ENCODE measurements at places on chromosomes 1 and 21.

GRCh38 chr21:42956824-42957630, 17.3 kb upstream of the PKNOX1 start:
- no peak for DNase-seq

GRCh38 chr1:51331206-51332100, 1.1 kb upstream of the TTC39A start:
- peak; percentile 86 for DNase-seq

DNA sequence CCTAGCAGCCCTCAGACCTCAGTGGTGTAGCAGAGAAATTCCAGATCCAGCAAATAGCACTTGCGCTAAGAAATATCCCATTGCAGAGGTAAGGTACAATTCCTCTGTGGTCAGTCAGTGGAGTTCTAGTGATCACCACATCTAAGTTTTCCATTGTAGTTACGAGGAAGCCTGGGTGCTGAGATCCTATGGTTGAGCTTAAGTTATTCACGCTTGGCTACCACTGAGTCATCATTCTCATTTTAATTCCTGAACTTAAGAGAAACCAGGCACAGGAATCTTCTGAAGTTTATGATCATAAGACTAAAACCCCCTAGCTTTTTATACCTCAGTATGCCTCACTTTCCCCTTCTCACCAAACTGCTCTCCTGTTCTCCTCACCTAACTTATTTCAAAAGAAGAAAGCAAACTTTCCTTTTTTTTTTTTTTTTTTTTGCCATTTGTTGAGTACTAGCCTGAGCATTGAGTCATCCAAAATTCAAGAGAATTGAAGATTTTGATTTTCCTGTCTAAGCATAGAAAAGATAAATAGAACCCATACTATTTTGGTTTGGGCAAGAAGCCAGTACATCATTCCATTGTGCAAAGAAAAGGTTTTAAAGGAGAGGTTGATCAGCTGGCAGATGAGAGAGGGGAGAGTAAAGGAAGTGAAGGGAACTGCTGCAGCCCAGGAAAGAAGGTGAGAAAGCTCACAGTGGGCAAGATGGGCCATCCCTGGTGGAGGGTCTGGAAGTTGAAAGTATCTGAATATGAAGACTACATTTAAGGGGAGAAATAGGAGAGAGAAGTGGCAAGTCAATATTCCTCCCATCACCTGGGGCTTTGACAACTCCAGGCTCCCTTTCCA, 39.9 kb downstream of the SERBP1 start:
- no peak for DNase-seq

DNA sequence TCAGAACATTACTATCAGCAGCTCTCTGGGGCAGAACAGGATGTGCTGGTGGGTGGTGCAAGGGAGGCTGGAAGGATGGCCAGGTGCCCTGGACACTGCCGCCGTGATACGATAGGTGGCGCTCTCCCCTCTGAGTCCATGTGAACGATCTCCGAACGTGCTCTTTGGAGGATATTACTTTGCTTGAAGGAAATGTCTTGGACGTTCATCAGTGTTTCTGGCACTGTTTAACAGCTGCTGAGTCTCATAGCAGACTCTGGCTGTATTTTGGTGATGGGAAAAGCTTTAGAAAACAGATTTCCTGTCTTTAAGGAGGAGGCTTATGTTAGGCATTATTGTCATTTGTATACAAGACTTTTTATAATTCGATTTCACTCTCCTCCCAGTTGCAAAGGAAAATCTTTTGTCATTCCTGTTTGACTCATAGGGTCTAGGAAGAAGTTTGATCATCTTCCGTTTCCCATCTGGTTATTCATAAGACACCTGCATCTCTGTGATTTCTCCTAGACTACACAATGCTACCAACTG, 386.2 kb upstream of the ADGRL2 start:
- DNase-seq = peak; percentile 34

DNA sequence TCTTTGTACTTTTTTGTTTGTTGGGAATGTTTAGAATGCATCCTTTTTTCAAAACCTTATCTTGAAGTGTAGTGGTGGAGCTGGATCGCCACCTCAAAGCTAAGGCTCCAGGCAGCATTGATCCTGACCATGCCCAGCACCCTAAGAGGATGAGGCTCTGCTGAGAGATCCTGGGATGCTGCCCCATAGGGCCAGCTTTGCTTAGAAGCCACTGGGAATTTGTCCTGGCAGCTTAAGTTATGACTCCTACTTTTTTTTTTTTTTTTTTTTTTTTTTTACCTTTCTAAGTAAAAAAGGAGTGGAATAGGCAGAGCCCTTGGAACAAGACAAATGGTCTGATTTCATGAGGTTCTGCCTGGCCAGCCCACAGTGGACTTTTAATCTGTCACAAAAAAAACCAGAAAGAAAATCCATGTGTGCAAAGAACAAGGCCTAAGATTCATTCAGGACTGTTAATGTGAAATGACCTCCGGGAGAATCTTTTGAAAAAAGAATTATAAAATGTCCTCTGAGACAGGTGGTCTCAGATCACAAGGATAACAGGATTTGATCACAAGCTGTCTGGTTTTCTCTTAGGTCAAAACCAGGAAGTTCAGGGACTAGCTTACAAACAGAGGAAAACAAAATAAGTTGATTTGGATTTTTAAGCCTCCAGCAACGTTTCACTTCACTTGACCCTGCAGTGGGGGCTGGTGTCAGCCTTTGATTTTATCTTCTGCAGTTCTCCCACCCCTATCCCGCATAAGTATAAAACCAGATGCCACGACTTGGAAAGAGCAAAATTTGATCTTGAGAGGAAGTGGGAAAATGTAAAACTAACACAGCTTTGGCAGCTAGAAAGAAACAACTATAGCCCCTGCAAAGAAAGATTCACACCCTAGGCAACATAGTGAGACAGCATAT, 25.9 kb upstream of the RAP1A start:
- no peak for DNase-seq

DNA sequence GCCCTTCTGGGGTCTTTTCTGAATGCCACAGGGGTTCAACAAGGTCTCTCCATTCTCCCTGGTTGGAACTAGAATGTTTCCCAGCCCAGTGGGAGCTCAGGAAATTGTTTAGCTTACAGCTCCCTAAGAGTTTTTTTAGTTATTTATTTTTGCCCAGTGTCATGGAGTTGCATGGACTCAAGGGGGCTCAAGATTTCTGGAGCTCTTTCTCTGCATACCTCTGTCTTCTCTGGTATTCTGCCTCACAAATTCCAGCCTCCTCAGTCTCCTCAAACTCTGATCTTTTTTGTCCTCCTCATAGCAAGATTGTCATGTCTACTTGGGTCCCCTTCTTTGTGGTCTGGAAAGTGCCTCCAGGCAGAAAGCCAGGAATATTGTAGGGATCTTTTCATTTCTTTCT, 15.9 kb upstream of the PPP2R5A start:
- no peak for DNase-seq

GRCh38 chr1:87941337-87941946, 612.8 kb downstream of the LMO4 start:
- no peak for DNase-seq

- no peak for DNase-seq
Measured at GRCh38 chr1:226571893-226572292, 23.3 kb downstream of the STUM start.

DNA sequence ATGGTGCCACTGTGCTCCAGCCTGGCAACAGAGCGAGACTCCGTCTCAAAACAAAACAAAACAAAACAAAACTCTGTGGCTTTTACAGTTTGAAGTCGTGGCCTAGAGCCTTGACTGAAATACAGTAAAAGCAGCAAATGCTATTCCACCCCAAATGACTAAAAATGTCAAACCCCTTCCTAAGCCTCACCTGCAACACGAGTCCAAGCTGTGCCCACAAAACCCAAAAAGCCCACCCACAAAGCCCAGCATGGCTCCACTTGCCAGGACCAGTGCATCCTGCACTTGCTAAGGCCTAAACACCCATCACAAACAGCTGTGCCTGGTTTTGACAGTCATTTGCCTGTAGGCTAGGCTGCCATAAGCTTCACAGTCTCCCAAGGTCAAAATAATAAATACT, 21.3 kb downstream of the VAV3 start:
- no peak for DNase-seq

GRCh38 chr1:29708796-29709703, 472.7 kb downstream of the PTPRU start:
- DNase-seq = no peak

- no peak for DNase-seq
Measured at GRCh38 chr1:6272452-6272851, 11.6 kb upstream of the GPR153 start.

GRCh38 chr1:4636644-4637380, 17.6 kb upstream of the AJAP1 start:
- no peak for DNase-seq

DNA sequence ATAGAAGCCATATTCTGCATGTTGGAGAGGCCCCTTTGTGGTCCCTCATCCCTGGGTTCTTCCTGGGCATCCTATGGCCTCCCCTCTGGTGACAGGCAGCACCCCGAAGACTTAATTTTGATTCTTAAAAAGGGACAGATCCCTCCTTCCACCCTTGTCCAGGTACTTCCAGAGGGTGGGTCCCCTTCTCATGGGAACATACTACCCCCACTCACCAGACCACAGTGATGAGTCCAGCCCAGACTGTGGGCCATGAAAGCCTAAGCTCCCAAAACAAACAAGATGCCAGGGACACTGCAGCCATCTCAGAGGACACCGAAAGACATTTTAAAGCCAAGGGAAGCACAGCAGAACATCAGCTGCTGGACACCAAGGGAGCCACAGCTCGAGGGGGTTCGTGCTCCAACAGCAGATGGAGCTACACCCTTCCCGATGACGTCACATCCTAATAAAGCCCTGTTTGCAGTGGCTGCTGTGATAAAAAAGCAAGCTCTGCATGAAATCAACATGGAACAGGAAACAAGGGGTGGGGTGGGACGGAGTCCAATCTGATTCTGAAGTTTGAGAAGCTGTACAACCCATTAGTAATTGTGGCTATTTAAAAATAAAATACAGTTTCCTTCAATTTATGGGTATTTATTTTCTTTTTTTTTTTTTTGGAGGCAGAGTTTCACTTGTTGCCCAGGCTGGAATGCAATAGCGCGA, 32.4 kb downstream of the GNB1 start:
- peak; percentile 35 for DNase-seq

- no peak for DNase-seq
Measured at GRCh38 chr21:26881504-26882228, 36.5 kb upstream of the ADAMTS1 start.

- no peak for DNase-seq
Measured at GRCh38 chr1:247332623-247333361, 1.1 kb upstream of the ZNF496 start.

- DNase-seq = no peak
Measured at GRCh38 chr1:218614031-218614430, 268.9 kb downstream of the TGFB2 start.

DNA sequence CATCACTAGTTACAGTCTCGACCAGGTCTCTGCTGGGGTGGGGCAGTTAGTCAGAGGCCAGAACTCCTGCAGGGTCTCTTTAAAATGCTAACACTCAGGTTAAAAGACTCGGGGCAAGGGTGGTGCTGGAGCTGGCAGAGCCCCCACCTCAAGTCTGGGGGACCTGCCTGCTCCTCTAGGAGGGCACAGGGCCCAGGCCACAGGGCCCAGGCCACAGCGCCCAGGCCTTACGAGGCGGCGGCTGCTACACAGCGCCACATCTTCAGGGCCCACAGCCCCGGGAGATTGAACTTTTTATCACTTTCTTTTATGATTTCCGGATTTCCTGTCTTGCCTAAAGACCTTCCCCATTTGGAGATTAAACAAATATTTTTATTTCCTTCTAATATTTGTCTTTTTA, 10.4 kb downstream of the MPZ start:
- DNase-seq = no peak

- DNase-seq = no peak
Measured at GRCh38 chr1:212315907-212316306, 30.7 kb downstream of the PPP2R5A start.

DNA sequence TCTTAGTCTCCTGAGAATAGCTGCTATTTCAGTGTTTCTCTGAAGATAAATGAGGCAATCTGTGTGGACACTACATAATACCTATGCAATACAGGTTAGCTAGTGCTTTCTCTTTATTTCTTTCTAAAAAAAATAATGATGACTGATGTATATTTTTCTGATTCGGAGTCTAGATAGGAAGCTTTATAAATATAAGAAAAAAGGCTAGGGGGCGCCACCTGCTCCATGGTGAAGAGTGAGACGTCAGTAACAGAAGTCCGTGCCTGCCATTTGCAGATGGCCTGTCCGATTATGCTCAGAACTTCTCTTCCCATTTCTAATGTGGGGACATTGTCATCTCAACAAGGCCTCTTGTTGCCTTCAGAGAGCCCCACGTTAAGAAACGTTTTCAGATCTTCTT, 26.4 kb downstream of the QSOX1 start:
- DNase-seq = no peak

GRCh38 chr1:119470377-119470776, 36.6 kb upstream of the HSD3B1 start:
- DNase-seq = no peak

DNA sequence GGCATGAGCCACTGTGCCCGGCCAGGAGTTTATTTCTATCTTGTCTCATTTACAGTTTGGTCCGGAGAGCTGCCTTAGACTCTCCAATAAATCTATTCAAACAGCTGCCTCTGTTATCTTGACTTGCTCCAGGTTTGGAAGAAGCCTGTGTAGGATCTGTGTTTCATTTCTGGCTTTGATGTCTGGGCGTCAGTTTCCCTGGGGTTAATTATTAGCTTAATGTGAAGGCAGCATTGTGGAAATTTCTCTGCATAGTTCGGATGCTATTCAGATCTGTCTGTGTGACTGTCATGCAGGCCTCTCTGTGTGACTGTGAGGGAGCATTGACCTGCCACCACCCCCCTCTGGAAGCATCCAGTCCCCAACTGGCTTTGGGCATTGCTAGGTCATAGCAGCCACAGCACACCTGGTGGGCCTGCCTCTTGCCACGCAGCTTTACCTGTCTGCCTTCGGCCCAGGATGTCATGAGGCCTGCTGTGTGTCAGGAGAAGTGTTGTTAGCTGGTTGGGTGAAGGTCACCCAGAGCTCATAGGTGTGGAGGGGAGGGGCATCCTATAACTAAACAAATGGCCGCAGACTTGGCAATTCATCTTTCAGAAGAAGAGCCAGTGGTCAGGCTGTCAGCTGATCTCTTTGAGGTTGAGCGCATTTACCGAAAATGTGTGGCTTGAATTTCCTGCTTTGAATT, 9.8 kb downstream of the IFNGR2 start:
- peak; percentile 30 for DNase-seq

GRCh38 chr1:187092104-187092503, 263.4 kb downstream of the PLA2G4A start:
- DNase-seq = no peak

GRCh38 chr1:206456577-206457370, 13.5 kb upstream of the IKBKE start:
- DNase-seq = no peak

GRCh38 chr1:179351281-179351680, 14.5 kb upstream of the AXDND1 start:
- DNase-seq = no peak

- DNase-seq = no peak
Measured at GRCh38 chr1:81811757-81812371, 11.1 kb downstream of the ADGRL2 start.

DNA sequence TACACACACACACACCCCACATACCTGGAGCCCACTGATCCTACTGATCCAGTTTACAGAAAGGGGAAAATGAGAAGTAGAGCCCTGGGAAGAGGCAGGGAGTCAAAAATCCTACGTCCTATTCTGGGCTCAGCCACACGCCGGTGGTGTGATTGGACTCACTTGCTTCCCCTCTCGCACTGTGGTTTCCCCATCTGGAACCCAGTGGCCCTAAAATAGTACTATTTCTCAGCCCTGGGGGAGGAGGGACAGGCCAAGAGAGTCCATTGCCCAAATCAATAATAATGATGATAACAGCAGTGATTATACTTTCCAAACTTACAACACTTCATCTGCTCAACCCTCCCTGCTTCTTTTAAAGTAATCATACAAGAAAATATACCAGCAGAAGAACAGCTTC, 2.9 kb upstream of the PIGR start:
- DNase-seq = no peak

GRCh38 chr1:108718927-108719655, 6.4 kb downstream of the FNDC7 start:
- DNase-seq = no peak
